Thymus (tissue), 14 donors: ENCODE measurements at places on chromosomes 6 and 20. TPM values are rescaled to one million over a fixed set of nuclear protein-coding genes. Genes with fewer than 3 reads are reported as not detected.
A peak's percentile ranks its signal among the peaks of the same experiment; 100 is the strongest.

DNA sequence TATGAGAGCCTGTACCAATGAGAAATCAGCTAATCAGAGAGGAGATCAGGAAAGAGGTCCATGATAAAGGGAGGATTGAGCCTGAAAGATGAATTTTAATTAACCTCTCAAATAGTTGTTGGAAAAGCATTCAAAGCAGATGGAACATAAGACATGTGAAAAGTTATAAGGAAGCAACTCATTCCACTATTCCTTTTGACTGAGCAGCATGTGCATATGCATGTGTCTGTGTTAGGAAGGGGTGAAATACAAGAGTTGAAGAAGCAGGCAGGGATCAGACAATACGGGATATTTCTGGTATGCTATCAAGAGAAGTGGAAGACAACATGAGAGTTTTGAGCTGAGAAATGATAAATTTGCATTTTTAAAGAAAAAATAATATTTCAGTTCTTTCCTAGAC lies 624.8 kb upstream of the PTCHD4 start:
- H3K4me3 ChIP-seq = no peak overlapping the region
- DNase-seq = no peak
- no peak overlapping the region for H3K27ac ChIP-seq
- H3K4me1 ChIP-seq = no peaks in the 10 kb centered on the region
- no peaks in the 10 kb centered on the region for H3K27me3 ChIP-seq

DNA sequence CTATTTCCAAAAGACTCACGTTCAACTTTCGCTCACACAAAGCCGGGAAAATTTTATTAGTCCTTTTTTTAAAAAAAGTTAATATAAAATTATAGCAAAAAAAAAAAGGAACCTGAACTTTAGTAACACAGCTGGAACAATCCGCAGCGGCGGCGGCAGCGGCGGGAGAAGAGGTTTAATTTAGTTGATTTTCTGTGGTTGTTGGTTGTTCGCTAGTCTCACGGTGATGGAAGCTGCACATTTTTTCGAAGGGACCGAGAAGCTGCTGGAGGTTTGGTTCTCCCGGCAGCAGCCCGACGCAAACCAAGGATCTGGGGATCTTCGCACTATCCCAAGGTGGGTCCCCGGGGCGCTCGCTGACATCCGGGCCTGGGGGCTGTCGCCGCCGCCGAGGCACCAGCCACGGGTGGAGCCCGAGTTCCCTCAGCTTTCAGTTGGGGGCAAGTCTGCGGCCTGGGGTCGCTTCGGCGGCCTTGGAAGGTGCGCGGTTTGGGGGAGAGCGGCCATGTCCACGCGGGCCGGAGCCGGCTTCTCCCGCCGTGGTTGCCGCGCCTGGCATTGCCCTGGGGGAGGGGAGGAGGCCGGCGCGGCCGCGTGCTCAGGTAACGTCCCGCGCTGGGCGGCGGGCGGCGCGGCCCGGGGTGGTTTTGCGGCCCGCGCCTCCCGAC lies 429 bp downstream of the AMD1 start:
- peak; percentile 67 for DNase-seq
- no peaks in the 10 kb centered on the region for H3K36me3 ChIP-seq
- H3K4me3 ChIP-seq = peak overlapping the region; percentile 88
- H3K4me1 ChIP-seq = peaks cover 21% of the 10 kb centered on the region

GRCh38 chr6:150925976-150926375 lies 60.5 kb downstream of the MTHFD1L start:
- H3K27ac ChIP-seq = no peak overlapping the region
- DNase-seq = no peak
- H3K4me3 ChIP-seq = no peak overlapping the region
- no peaks in the 10 kb centered on the region for H3K27me3 ChIP-seq

- no peak overlapping the region for H3K4me3 ChIP-seq
- H3K4me1 ChIP-seq = no peaks in the 10 kb centered on the region
- no peak for DNase-seq
- no peaks in the 10 kb centered on the region for H3K27me3 ChIP-seq
These were observed 82.2 kb upstream of the NAA20 start for GRCh38 chr20:19934792-19935491.

DNA sequence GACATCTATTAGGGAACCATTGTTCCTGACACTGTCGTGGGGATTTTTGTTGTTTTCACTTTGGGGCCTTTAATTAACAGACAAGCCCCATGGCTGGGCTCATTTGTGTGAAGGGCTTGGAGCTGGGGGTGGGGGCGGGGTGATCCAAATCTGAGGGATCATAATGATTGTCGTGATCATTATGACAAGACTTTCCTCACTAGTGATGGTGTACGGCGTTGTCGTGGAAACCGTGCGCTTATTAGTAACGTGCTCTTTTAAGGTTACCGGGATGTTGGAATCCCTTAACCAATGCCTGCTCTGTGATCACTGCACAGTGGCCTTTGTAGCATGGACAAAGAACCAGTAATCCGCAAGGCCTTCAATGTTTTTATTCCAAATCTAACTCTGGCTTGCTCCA lies 18.6 kb downstream of the PDYN start:
- no peaks in the 10 kb centered on the region for H3K4me1 ChIP-seq
- H3K36me3 ChIP-seq = no peaks in the 10 kb centered on the region
- no peak overlapping the region for H3K4me3 ChIP-seq

DNA sequence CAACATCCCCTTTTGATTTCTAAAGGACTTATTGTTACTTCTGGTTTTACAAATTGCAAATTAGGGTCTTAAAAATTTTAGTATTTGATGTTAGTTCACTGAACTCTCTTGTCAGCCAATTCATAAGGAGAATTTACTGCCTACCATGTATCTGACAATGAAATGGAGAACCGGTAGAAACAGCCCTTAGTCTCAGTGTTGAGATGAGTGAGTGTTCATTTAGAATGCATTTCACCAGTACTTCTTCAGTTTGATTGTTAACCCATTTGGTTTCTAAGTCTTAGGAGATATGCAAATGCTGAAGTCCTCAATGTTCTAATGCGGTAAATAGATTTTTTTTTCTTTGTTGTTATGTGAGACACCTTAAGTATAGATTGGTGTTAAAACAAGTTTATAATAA lies 616.3 kb upstream of the FLRT3 start:
- H3K27me3 ChIP-seq = no peaks in the 10 kb centered on the region
- H3K4me3 ChIP-seq = no peak overlapping the region
- no peaks in the 10 kb centered on the region for H3K4me1 ChIP-seq
- no peaks in the 10 kb centered on the region for H3K36me3 ChIP-seq
- no peak for DNase-seq
- no peak overlapping the region for H3K27ac ChIP-seq

Gene VGLL2
- total RNA-seq = not detected

- peaks cover 7% of the 10 kb centered on the region for H3K4me1 ChIP-seq
- no peak for DNase-seq
- H3K36me3 ChIP-seq = no peaks in the 10 kb centered on the region
- H3K27ac ChIP-seq = no peak overlapping the region
- no peak overlapping the region for H3K4me3 ChIP-seq
These were observed 39.2 kb upstream of the ZNF831 start for GRCh38 chr20:59124296-59125029.

DNA sequence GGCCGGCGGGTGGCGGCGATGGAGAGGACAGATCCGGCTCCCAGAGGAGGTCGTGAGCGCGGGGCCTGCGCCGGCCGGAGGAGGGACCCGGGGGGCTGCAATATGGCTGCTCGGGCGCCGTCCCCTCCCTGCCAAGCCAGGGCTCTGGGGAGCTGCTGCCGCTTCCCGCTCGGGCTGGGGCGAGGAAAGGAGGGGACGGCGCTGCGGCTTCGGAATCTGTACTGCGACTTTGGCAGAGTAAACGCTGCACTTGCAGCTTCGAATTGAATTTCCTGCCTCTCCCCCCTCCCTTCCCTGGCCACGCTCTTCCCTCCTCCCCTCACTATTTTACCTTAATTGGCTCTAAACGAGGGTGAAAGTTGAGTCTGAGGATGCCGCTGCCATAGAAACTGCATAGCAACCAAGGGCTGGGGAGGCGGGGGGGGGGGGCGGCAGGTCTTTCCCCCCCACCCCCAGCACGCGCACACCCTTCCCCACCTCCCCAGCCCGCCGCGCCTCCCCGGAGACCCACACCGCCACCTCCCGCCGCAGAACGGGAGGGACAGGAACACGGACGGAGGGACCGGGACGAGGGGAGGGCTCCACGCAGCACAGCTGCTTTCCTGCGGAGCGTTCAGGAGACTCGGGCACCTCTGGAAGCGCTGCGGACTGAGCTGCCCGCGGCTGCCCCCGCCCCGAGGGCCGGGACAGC lies 93.9 kb downstream of the RNASET2 start:
- peak; percentile 7 for DNase-seq
- no peaks in the 10 kb centered on the region for H3K4me1 ChIP-seq
- peak overlapping the region; percentile 38 for H3K4me3 ChIP-seq
- no peak overlapping the region for H3K27ac ChIP-seq

DNA sequence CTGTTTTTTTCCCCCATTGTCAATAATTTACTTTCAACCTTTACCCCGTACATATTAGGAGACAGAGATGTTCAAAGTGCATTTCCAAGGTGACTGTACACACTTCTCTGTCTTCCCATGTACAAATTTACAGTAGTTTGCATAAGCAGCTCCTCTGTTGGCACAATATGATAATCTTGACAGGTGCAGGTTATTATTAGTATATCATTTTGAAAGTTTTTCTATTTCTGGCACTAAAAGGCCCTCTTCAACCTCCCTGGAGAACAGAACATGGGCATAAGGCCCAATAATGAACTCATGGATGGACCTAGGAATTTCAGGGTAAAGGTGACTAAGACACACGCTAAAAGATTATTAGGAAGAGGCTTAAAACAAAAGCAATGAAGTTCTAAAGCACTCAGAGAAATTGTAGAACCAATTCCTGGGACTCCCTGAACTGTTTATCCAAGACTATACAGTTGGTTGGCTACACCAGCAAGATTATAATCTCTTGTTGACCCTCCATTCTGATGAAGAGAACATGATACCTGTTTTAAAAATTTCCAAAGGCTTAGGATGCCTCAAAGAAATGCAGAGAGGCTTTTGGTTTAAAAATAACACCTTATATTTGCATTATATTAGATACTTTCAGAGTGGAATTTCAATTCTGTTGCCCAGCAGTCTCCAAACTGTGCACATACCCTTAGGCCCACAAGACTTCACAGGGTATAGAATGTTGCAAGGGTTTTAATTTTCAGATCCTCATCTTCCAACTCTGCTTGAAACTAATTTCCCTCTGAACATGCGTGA lies 1.1 kb downstream of the AIG1 start:
- H3K27me3 ChIP-seq = no peaks in the 10 kb centered on the region
- H3K36me3 ChIP-seq = no peaks in the 10 kb centered on the region
- no peak overlapping the region for H3K27ac ChIP-seq
- no peak for DNase-seq
- H3K4me3 ChIP-seq = no peak overlapping the region

GRCh38 chr6:43150051-43150751 lies 20.9 kb upstream of the SRF start:
- H3K27me3 ChIP-seq = no peaks in the 10 kb centered on the region
- no peak for DNase-seq
- H3K4me1 ChIP-seq = no peaks in the 10 kb centered on the region

GRCh38 chr6:3013486-3013885 lies 13.8 kb downstream of the NQO2 start:
- no peaks in the 10 kb centered on the region for H3K4me1 ChIP-seq
- H3K36me3 ChIP-seq = peaks cover 32% of the 10 kb centered on the region
- no peak for DNase-seq
- no peak overlapping the region for H3K27ac ChIP-seq

GRCh38 chr6:583635-584034 lies 73.3 kb downstream of the HUS1B start:
- H3K27me3 ChIP-seq = no peaks in the 10 kb centered on the region
- no peaks in the 10 kb centered on the region for H3K36me3 ChIP-seq
- no peak for DNase-seq
- H3K4me1 ChIP-seq = no peaks in the 10 kb centered on the region
- no peak overlapping the region for H3K4me3 ChIP-seq

DNA sequence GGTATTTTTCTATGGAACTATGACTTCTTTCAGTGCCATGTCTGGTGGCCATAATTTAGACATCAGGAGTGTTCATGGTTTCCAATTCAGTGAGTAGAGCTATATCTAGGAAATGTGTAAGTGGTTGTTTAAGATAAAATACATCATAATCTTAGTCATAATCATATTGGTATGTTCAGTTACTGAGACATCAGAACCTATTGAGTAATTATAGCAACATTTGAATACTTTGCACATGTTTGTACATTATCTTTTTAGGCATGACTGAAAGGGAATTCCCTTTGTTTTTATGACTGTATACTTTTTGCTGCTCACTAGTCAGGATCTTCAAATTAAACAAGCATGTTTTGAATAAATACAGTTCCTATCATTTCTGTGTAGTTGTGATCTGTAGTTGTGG lies 64.0 kb downstream of the STXBP5 start:
- H3K36me3 ChIP-seq = peaks cover 5% of the 10 kb centered on the region
- H3K27me3 ChIP-seq = no peaks in the 10 kb centered on the region
- no peak for DNase-seq

- H3K4me1 ChIP-seq = peaks cover 2% of the 10 kb centered on the region
- H3K27ac ChIP-seq = no peak overlapping the region
- no peak overlapping the region for H3K4me3 ChIP-seq
- peaks cover 100% of the 10 kb centered on the region for H3K27me3 ChIP-seq
- H3K36me3 ChIP-seq = no peaks in the 10 kb centered on the region
- no peak for DNase-seq
These were observed 1.8 kb downstream of the SIM1 start for GRCh38 chr6:100462706-100463629.

GRCh38 chr20:48339190-48339985 lies 488.4 kb downstream of the PREX1 start:
- H3K4me3 ChIP-seq = no peak overlapping the region
- peaks cover 7% of the 10 kb centered on the region for H3K4me1 ChIP-seq
- H3K36me3 ChIP-seq = no peaks in the 10 kb centered on the region
- H3K27ac ChIP-seq = no peak overlapping the region
- DNase-seq = no peak

Gene PRR18
- 0.05 TPM for total RNA-seq

Gene CST7
- 15.5 TPM for total RNA-seq

DNA sequence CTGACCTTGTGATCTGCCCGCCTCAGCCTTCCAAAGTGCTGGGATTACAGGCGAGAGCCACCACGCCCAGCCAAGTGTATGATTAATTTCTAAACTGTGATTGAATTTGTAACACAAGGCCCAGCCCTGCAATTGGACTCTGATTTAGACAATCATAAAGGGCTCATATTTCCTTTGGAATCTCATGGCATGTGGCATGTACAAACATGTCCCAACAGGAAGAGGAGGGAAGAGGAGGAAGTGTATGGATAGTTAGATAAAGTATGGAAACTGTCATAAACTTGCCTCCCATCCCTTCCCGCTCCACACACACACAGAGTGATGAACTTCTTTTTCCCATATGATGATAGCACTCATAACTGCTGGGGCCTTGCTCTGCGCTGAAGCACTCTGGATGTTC lies 27.2 kb upstream of the QKI start:
- no peaks in the 10 kb centered on the region for H3K4me1 ChIP-seq
- no peak overlapping the region for H3K4me3 ChIP-seq
- no peak for DNase-seq
- H3K36me3 ChIP-seq = no peaks in the 10 kb centered on the region
- H3K27ac ChIP-seq = no peak overlapping the region
- H3K27me3 ChIP-seq = no peaks in the 10 kb centered on the region

DNA sequence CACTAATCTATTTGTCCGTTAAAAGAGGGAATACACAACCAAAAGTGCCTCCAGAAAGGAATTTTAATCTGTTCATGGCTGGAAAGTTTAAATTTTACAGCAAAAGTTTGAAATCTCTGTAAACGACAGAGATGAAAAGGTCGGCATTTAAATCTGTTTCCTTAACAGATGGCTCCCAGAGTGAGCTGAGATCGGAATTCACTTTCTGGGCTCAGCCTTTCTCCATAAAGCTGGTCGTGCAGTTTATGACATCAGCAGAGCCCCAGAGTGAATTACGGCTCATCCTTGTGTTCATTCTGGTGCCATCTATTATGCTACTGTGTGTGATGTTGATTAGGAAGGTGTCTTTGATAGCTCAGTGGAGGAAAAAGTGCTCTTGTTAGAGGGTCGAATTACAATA lies 117.6 kb upstream of the ZFP64 start:
- H3K4me1 ChIP-seq = peaks cover 8% of the 10 kb centered on the region
- no peak overlapping the region for H3K4me3 ChIP-seq
- H3K27me3 ChIP-seq = peaks cover 3% of the 10 kb centered on the region
- DNase-seq = no peak
